ENCODE measurements at places on chromosomes 7 and 10.

GRCh38 chr7:2945171-2945570, 98.5 kb downstream of the CARD11 start:
- no peak for DNase-seq

DNA sequence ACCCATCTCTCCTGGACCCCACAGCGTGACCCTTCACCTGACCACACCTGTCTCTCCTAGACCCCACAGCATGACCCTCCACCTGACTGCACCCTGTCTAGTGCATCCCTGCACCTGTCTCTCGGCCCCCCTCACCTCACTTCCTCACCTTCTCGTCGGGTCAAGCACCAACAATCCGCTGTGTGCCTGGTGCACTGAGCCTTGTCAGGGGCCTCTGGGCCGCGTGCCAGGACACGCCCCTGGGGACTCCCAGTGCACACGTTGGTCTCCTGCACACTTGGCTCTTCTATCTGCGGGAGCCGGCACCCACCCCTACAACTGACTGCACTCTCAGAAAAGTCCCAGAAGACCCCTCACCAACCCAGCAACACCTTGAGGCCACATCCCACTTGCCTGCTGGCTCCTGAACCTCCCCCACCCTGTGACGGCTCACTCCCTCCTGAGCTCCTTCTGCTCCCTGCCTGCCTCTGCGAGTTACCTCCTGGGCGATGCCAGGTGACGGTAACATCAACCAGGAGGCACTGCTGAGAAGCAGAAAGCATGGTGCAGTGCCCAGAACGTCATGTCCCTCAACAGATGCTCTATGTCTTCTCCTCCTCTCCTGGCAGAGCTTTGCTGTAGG, 147.6 kb downstream of the DIP2C start:
- no peak for DNase-seq

DNA sequence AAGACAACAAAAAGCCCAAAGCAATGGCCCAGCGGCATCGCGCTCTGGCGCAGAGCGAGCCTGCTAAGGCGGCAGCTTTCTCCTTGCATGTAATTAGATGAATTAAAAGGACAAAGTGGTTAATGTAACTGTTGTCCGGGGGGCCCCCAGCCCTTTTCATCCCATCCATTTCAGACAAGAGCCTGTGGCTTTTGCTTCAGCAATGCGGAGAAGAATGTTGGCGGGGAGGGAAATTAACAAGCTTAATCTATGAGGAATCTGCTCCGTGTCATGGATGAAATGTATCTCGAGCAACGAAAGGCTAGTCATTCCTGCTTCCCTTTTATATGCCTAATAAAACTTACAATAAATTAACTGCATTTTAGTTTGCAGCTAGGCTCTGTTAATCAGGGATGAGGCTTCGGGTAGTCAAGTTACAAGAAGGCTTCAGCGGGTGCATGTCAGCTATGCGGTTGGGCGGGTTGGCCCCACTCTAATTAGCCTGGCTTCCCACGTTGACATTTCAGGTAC, 203.3 kb downstream of the BUB3 start:
- DNase-seq: no peak

GRCh38 chr10:73887294-73888039, 13.1 kb upstream of the CAMK2G start:
- no peak for DNase-seq

- no peak for DNase-seq
Measured at GRCh38 chr7:22784346-22784745, 38.3 kb downstream of the TOMM7 start.

- DNase-seq: no peak
Measured at GRCh38 chr7:50214771-50215170, 89.7 kb upstream of the IKZF1 start.

DNA sequence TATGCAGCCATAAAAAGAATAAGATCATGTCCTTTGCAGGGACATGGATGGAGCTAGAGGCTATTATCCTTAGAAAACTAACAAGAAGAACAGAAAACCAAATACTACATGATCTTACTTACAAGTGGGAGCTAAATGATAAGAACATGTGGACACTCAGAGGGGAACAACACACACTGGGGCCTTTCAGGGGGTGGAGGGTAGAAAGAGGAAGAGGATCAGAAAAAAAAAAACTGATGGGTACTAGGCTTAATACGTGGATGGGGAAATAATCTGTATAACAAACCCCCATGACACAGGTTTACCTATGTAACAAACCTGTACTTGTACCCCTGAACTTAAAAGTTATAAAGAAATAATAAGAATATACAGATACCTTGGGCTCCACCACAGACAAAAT, 514.2 kb downstream of the ARL4A start:
- no peak for DNase-seq

DNA sequence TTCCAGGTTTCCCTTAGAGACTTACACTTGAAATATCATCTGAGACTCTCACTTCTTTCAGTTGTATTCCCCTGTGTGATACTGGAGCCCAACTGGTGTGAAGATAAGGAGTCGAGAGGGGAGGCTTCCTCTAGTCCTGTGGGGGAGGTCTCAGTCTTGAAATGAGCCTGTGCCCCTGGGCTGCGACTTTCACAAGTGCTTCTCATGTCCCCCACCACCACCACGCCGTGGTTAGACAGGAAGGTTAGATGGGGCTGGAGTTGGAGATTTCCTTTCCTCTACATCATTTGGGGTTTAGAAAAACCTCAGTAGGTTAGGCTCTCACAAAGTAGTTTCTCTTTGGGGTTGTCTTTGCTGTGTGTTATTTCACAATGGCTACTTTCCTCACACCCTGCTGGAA, 25.6 kb upstream of the MKX start:
- no peak for DNase-seq

GRCh38 chr7:151242159-151243044, 6.1 kb downstream of the SMARCD3 start:
- DNase-seq: no peak

DNA sequence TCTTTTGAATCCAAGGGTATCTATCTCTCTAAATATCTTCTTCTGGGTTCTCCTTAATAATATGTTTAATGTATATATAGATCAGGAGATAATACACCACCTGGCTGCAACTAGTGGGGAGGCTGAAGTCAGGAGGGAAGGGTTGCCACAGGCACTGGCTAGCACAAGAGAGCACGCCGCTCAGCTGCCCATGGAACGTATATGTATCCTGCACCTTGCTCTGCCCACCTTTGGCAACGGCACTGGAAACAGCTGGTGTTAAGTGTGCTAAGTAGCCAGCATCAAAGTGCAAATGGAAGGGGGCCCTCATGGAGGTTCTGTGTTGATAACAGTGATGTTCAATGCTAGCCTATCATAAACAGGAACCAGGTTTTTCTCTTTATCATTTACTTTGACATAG, 49.8 kb upstream of the FAM133B start:
- no peak for DNase-seq

- peak; percentile 60 for DNase-seq
Measured at GRCh38 chr7:36723951-36724664, at the start of gene AOAH. Gene AOAH, minus strand, starts transcription at chr7:36724494. Its CDS starts 346 bp downstream, at chr7:36724148.

- DNase-seq: no peak
Measured at GRCh38 chr7:108360058-108360800, 96.0 kb downstream of the NRCAM start.

- DNase-seq: no peak
Measured at GRCh38 chr7:5657901-5658300, 123.6 kb downstream of the RNF216 start.

DNA sequence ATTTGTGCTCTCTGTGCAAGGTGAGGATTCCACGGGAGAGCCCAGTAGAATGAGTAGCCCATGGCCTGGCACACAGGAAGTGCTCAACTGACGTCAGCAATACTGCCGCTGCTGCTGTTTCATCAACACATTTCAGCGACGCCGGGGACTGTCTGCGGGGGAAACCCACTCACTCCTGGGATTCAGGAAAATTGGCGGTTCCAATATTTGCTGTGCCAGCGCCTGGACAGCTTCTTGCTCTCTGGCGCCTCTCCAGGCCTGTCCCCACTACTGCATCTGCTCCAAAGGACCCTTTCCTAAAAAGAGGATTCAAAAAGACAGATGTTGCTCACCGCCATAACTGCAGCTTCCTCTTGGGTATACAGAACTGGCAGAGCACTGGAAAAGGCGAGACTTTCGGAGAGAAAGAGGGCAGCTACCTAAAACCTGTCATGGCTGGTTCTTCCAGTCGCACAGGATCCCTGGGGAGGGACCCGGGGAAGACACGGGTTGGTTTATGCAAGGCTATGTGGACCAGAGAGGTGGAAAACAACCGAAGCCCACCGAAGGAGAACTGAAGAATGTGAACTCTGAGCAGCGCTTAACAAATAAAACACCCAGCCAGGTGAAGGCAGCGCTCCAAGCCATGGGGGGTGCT, 39.7 kb upstream of the ENO4 start:
- DNase-seq: no peak

All from T-helper 22 cell (primary cell).